ENCODE measurements at places on chromosomes 5 and 9.

DNA sequence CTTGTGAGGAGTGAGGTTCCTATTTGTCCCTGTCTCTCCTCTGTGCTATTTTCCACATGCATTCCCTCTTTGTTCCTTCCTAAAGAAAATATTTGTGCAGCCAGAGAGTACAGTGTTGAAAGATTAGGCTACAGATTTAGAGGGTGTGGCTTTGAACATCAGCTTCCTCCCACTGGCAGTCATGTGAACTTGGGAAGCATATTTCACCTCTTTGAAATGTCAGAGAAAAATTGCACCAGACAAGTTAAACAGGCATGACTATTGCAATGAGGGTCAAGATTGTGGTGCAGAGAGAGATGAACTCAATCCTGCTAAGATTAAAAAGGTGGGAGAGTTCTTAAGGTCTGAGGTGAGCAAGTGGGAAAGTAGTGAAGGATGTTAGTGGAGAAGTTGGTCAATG, 641.0 kb downstream of the DNAH5 start:
- H3K4me3 ChIP-seq, result no peak overlapping the region
- no peaks in the 10 kb centered on the region for H3K36me3 ChIP-seq
- no peak for DNase-seq
- H3K4me1 ChIP-seq, result no peaks in the 10 kb centered on the region
- H3K27me3 ChIP-seq, result no peaks in the 10 kb centered on the region
- no peak overlapping the region for H3K27ac ChIP-seq

- no peaks in the 10 kb centered on the region for H3K4me1 ChIP-seq
- no peak overlapping the region for H3K4me3 ChIP-seq
- no peaks in the 10 kb centered on the region for H3K36me3 ChIP-seq
- no peak for DNase-seq
Observed at GRCh38 chr9:104682642-104683041, 11.7 kb upstream of the OR13D1 start.

GRCh38 chr5:41748631-41749030, 121.6 kb downstream of the OXCT1 start:
- H3K4me1 ChIP-seq, result peaks cover 4% of the 10 kb centered on the region
- no peak overlapping the region for H3K4me3 ChIP-seq
- no peaks in the 10 kb centered on the region for H3K27me3 ChIP-seq
- DNase-seq, result no peak
- H3K36me3 ChIP-seq, result peaks cover 13% of the 10 kb centered on the region

DNA sequence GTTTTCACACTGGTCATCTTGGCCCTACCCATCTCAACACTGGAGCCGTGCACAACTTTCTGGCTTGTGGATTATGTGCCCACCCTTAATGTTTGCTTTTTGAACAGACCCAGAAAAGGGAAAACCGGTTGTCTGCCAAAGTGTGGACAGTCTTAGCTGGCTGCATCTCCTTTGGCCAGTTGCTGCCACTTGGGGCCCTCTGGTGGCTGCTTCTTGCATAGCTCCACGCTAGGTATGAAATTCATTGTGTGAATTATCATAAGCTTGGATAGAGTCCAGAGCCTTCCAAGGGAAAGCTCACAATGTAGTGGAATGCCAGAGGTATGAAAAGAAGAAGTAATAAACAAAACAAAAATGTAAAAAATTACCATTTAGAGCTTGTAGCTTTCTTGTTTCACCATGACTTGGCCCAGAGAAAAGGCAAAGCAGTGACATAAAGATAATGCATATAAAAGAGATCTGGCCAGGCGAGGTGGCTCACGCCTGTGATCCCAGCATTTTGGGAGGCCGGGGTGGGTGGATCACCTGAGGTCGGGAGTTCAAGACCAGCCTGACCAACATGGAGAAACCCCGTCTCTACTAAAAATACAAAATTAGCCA, 12.5 kb upstream of the SLC36A3 start:
- H3K4me1 ChIP-seq, result no peaks in the 10 kb centered on the region
- no peak overlapping the region for H3K27ac ChIP-seq
- no peaks in the 10 kb centered on the region for H3K36me3 ChIP-seq
- DNase-seq, result peak; percentile 64

All from H9 (cell line).